Right hindlimb (tissue), 1 donor: ENCODE measurements at places on chromosomes 1 and 21.
A peak's percentile ranks its signal among the peaks of the same experiment; 100 is the strongest.

- no peak for DNase-seq
Measured at GRCh38 chr1:194062526-194062925, 876.1 kb upstream of the B3GALT2 start.

DNA sequence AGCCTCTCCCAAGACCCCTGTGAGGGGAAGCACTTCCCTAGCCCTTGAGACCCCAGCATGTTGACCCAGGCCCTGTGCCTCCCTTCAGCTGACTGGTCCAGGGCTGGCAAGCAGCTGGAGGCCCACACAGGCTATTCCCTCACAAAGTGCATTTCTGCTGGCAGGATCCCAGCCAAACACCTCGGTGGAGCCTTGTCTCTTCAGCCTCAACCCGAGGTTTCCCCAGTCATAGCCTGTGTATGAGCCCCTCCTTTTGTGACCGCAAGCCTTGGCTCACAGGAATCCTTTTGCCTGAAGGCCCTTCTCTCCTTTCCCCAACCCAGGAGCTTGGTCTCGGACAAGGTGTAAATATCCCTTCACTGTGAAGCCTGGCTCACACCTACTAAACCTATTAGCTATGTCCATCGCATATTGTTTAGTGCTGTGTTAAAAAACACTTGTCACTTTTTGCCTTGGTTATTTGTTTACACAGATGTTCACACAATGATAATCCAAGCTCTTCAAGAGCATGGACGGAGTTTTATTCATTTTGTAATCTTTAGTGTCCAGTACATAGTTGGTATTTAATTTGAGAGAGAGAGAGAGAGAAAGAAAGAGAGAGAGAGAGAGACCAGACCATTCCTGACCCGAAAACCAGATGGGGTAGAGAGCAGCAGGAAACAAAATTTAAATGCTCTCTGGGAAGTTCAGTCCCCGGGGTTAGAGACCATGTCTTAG is 8.5 kb upstream of the CD247 start:
- DNase-seq = no peak

GRCh38 chr1:166627558-166627957 is 211.7 kb upstream of the POGK start:
- DNase-seq = no peak

- DNase-seq = peak; percentile 28
Measured at GRCh38 chr1:198771563-198772153, 132.8 kb downstream of the PTPRC start.

GRCh38 chr1:73755649-73756048 is 442.3 kb downstream of the LRRIQ3 start:
- no peak for DNase-seq

GRCh38 chr21:31845151-31845729 is 27.6 kb upstream of the HUNK start:
- no peak for DNase-seq

DNA sequence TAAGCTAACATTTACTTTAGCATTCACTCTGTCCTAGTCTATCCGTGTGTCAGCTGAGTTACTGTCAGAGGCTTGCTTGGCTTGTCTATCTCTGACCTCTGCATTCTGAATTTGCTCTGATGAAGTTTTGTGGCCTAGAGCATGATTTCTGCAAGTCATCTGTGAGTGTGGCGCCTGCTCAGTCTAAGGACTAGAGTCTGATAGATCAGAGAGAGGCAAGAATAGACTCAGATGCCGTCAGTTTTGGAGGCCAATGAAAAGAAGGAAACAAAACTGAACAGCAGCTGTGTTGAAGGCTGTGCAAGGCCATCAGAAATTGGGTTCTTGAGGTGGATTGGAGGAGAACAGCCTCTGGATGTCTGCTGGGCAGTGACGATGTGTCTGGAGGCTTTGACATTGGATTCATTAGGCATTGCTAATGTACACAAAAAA is 573.1 kb downstream of the USP25 start:
- DNase-seq = no peak

GRCh38 chr1:37410105-37410504 is 64.3 kb upstream of the ZC3H12A start:
- no peak for DNase-seq

DNA sequence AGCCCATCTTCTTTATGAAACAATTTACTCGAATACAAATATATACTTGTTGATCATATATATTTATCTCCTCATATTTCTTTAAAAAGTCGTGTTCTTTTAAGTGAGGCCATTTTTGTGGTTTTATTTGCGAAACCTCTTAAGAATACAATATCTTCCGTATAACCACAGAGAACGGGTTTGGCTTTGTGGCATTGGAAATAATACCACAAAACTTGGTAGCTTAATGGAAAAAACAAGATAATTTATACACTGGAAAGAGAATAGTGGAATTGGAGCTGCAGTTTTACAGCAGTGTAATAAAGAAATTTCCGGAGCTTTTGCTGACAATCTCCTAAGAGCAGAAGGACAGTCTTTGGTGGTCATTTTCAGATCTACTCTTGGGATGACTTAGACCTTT is 29.4 kb downstream of the PTGFR start:
- DNase-seq = no peak

GRCh38 chr1:221687836-221688487 is 53.9 kb downstream of the DUSP10 start:
- no peak for DNase-seq

DNA sequence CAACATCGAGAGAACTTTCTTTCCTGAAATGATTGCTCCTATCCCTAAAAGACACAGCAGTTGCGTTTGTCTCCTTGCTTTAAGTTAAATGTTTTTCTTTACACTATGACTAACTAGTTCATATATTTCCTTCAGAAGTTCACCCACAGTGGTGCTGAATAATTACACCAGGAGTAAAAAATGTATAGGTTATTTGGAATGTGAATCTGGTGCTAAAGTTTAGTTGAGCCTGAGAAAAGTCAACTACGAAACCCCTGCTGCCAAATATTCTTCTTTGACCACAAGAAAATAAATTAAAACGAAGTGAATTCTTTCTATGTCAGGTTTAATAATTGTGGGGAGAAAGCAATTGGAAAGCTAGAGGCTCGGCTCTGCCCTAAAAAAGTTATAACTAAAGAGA is 52.8 kb downstream of the C4BPA start:
- DNase-seq = no peak

DNA sequence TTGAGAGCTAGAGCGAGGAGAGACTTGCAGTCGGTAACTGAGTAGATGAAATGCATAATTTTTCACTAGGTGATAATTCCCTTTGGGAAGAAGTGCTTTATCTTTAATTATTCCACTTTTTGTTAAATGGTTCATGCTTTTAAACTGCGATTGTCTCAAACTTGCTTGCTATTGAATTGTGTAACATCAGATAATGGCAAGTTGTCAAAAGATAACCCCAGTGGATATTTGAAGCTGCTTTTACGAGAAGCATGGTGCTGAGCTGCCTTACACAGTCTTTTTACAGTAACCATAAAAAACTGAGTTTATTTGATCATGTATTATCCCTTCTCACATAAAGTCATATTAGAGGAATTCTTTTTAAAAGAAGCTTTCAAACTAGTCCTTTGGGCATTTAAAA is 30.2 kb downstream of the TMEM50B start:
- DNase-seq = no peak

GRCh38 chr1:167601442-167602383 is 28.3 kb upstream of the RCSD1 start:
- DNase-seq = peak; percentile 63

- no peak for DNase-seq
Measured at GRCh38 chr1:1306070-1306660, 1.6 kb downstream of the ACAP3 start.

- DNase-seq = no peak
Measured at GRCh38 chr1:38291906-38292521, 245.4 kb upstream of the POU3F1 start.

GRCh38 chr1:152182431-152182830 is 23.4 kb upstream of the RPTN start:
- DNase-seq = no peak

- DNase-seq = no peak
Measured at GRCh38 chr21:45262616-45263015, 25.1 kb downstream of the POFUT2 start.

- DNase-seq = no peak
Measured at GRCh38 chr1:26946270-26946669, 14.0 kb downstream of the KDF1 start.

- DNase-seq = no peak
Measured at GRCh38 chr1:228029281-228029680, 22.5 kb downstream of the WNT3A start.

- DNase-seq = peak; percentile 59
Measured at GRCh38 chr1:32876341-32877210, 5.9 kb upstream of the FNDC5 start.

GRCh38 chr1:37258068-37258467 is 216.3 kb upstream of the ZC3H12A start:
- DNase-seq = no peak

GRCh38 chr1:100038660-100039287 is 69.0 kb downstream of the SLC35A3 start:
- peak; percentile 79 for DNase-seq

- DNase-seq = no peak
Measured at GRCh38 chr1:67350783-67351182, 43.1 kb downstream of the IL12RB2 start.

GRCh38 chr1:11752359-11753088 is 9.5 kb upstream of the C1orf167 start:
- no peak for DNase-seq

- no peak for DNase-seq
Measured at GRCh38 chr1:22398656-22399420, 52.8 kb upstream of the ZBTB40 start.

DNA sequence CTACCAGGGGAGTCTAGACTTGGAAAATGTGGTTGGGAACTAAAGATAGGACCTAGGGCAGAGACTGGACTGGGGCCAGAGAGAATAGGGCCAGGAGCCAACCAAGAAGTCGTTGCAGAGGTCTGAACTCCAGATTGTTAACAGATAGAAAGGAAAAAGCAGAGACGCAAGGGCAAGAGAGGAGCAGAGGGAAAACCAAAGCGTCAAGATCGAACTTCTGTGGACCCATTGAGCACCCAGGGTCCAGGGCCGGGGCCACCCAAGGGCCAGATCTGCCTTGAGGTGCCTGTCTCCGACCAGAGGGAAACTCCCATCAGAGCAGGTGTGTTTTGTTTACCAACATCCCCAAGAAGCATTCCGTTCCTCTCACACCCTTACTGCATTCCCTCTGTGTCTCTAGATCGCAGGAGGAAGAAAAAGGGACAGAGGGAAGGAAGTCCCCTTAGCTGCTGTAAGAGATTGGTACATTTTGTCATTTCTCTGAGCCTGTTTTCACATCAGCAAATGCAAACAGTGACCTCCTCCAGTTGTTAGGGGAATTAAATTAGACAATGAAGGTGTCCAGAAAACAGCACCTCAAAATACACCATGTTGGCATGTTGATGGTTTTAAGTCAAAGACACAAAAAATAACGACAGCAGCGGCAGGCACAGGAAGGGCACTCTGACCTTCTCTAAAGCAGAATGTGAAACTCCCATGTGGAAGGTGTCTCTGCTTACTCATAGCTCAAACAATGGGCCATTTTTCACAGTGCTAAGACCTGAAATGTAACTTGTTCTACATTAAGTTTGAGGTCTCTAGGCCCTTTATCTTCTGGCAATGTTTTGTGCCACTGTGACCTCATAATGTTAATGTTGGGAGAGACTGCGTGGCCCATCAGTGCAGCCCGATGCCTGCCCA is 105.8 kb upstream of the RAB4A start:
- no peak for DNase-seq

DNA sequence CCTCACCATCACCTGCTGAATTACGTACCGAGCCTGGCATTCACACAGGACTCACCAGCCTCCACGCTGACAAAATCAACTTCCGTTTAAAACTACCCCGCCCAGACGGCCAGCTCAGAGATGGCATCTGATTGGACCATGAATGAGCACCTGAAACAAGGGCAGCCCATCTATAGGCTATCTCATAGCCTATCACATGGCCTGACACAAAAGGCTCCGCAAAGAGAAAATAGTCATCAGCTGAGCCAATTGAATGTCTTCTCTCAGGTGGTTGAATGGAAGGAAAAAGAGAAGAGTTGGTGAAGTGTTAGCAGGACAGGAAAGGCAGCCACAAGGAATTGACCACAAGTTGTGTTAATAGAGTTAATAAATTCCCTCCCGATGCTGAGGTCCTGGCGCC is 50.6 kb upstream of the ZC3H12A start:
- DNase-seq = no peak
